ENCODE measurements at places on chromosomes 5 and 9. TPM values are rescaled to one million over a fixed set of nuclear protein-coding genes. Genes with fewer than 3 reads are reported as not detected.

DNA sequence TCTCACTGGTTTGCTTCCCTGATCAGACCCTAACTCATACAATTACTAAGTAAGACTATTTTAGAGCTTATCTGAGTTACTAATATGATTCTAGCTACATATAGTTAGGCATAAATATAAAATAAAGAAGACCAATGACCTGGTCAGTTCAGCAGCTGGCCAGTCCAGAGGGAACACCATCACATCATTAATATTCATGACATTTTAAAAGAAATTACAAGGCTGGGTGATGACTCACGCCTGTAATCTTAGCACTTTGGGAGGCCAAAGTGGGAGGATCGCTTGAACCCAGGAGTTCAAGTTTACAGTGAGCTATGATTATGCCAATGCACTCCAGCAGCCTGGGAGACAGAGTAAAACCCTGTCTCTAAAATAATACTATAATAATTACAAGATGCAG, 37.0 kb upstream of the CDC42SE2 start:
- no peak for DNase-seq
- no peak overlapping the region for H3K4me3 ChIP-seq
- H3K4me1 ChIP-seq = no peaks in the 10 kb centered on the region
- no peak overlapping the region for H3K27ac ChIP-seq

DNA sequence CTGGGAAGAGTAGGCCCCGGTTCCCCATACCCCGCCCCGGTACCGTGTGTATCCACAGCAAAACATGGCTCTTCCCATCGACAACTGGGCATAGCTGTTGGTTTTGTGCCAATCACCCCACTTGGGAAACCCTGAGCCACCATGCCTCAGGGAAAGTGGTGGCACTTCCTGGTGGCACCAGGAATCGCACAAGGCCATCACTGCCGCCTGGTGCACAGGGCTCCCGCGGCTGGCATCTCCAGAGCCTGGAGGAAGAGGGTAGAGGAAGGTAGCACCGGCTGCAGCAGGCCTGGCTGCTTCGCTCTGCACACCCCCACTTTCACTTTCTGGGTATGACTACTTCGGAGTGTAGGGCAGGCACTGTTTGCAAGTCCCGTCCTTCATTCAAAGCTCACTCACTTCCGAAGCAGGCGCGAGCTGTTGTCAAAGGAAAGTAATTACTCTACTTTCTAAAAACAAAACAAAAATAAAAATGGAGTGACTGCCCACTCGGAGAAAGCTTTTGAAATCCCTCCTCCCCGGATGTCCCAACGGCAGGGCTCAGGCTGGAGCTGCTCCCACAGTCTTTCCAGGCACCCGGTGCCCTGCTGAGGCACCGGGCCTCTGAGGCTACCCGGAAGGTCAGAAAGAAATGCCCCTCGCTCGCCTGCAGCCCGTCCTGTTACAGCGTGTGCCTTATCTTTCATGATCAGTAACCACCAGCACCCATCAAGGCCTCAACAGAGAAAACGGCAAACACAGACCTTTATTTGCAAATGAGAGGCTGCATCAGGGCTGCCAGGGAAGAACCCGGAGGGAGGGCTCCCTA, 2.0 kb downstream of the BRD3 start:
- no peaks in the 10 kb centered on the region for H3K36me3 ChIP-seq
- H3K27me3 ChIP-seq = peaks cover 18% of the 10 kb centered on the region
- H3K4me1 ChIP-seq = peaks cover 16% of the 10 kb centered on the region
- peak; percentile 99 for DNase-seq
- H3K4me3 ChIP-seq = peak overlapping the region; percentile 87

GRCh38 chr5:42970636-42971559, 69.2 kb downstream of the ANXA2R start:
- no peak overlapping the region for H3K27ac ChIP-seq
- no peak for DNase-seq
- no peaks in the 10 kb centered on the region for H3K36me3 ChIP-seq
- no peaks in the 10 kb centered on the region for H3K4me1 ChIP-seq

DNA sequence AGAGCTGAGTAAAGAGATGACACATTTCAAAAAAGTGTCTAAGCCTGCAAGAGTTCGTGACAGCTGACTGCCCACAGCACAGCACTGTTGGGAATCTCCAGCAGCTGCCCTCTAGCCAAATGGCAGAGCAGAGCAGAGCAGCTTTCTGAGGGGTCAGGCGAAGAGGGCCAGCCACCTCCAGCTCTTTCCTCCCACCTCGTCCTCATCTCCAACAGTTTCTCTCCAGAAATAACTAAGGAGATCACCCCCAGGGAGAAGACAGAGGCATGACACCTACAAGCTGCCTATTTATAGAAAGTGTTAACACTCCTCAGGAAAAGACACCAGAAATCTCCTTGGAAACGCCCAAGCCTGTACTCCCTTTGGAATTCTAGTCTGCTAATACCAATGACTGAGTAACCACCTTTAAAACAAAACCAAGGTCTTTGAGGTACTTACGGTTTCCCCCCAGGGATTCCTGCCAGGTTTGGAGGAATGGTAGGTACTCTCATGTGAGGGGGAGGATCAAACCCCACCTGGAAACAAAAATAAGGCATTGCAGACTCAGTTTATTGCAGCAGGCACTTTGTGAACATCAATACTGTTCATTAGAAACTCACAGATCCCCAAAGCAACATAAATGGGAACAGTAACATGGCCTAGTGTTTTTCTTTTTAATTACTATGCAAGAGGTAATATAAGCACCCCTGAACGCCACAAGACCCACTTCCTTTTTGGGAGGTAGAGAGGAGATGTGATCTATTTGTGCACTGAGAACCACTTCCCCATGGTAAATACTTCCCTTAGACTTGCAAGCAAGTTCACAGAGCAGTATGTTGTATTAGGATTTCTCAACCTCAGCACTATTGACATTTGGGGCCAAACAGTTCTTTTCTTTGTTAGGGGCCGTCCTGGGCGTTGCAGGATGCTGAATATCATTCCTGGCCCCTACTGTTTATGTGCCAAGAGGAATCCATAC, 79.3 kb downstream of the TLE1 start:
- DNase-seq = peak; percentile 86
- peaks cover 13% of the 10 kb centered on the region for H3K4me1 ChIP-seq
- peak overlapping the region; percentile 41 for H3K27ac ChIP-seq
- H3K36me3 ChIP-seq = peaks cover 2% of the 10 kb centered on the region
- no peak overlapping the region for H3K4me3 ChIP-seq

Gene IARS1
- total RNA-seq = 491 TPM

Gene PHYHD1
- 7.6 TPM for total RNA-seq

Gene EXOC3
- total RNA-seq = 49.2 TPM

GRCh38 chr5:139655727-139656271, 7.7 kb downstream of the CXXC5 start:
- H3K27me3 ChIP-seq = no peaks in the 10 kb centered on the region
- H3K36me3 ChIP-seq = peaks cover 5% of the 10 kb centered on the region
- peak overlapping the region; percentile 26 for H3K4me3 ChIP-seq
- H3K4me1 ChIP-seq = peaks cover 89% of the 10 kb centered on the region

Gene OR13F1
- not detected for total RNA-seq

Gene SMIM33
- not detected for total RNA-seq

DNA sequence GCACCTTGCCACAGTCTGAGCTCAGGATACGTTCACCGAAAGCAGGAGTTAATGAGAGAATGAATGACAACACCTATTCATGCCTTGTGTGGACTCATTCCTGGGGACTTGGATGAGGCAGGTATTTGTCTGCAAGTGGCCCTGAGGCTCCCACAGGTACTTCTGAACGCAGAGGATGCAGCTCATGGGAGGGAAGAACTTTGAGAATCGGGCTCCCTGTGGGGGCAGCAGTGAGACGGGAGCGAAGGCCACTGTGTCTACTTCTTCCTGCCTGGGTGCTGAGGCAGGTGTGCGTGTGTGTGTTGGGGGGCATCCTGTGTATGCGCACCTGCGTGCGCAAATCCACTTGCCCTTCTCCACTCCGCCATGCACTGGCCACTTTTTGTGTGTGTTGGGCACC, 42.2 kb downstream of the PTPN3 start:
- peaks cover 5% of the 10 kb centered on the region for H3K4me1 ChIP-seq
- H3K27me3 ChIP-seq = no peaks in the 10 kb centered on the region
- no peak overlapping the region for H3K27ac ChIP-seq

- no peak overlapping the region for H3K4me3 ChIP-seq
- no peak for DNase-seq
- no peaks in the 10 kb centered on the region for H3K36me3 ChIP-seq
- H3K27ac ChIP-seq = no peak overlapping the region
These were observed 157.1 kb downstream of the ATP10B start for GRCh38 chr5:160694896-160695295.

GRCh38 chr5:179250561-179251225, 94.6 kb downstream of the ADAMTS2 start:
- peaks cover 8% of the 10 kb centered on the region for H3K36me3 ChIP-seq
- no peak for DNase-seq
- H3K4me1 ChIP-seq = peaks cover 8% of the 10 kb centered on the region
- no peaks in the 10 kb centered on the region for H3K27me3 ChIP-seq
- H3K4me3 ChIP-seq = no peak overlapping the region

- DNase-seq = peak; percentile 44
- no peaks in the 10 kb centered on the region for H3K27me3 ChIP-seq
- H3K4me3 ChIP-seq = no peak overlapping the region
- no peak overlapping the region for H3K27ac ChIP-seq
- no peaks in the 10 kb centered on the region for H3K36me3 ChIP-seq
- no peaks in the 10 kb centered on the region for H3K4me1 ChIP-seq
These were observed 42.1 kb upstream of the MAST4 start for GRCh38 chr5:66553916-66554575.

DNA sequence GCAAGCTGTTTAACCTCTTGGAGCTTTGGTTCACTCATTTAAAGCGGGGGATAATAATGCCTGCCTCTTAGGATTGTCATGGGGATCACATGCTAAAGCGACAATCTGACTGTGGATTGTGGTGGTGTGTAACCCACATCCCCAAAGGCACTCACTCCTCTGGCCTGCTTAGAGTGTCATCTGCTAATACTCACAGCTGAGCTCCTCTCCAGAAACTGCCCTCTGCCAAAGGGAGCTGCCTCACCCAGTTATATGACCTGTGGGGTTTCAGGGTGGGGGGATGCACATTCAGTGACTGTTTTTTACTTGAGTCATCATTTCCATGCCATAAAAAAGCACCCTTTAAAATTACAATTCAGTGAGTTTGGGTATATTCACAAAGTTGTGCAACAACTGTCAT, 110.0 kb upstream of the SPOCK1 start:
- H3K4me1 ChIP-seq = peaks cover 8% of the 10 kb centered on the region
- no peak overlapping the region for H3K27ac ChIP-seq
- peak; percentile 55 for DNase-seq
- no peak overlapping the region for H3K4me3 ChIP-seq
- H3K27me3 ChIP-seq = no peaks in the 10 kb centered on the region
- H3K36me3 ChIP-seq = no peaks in the 10 kb centered on the region

DNA sequence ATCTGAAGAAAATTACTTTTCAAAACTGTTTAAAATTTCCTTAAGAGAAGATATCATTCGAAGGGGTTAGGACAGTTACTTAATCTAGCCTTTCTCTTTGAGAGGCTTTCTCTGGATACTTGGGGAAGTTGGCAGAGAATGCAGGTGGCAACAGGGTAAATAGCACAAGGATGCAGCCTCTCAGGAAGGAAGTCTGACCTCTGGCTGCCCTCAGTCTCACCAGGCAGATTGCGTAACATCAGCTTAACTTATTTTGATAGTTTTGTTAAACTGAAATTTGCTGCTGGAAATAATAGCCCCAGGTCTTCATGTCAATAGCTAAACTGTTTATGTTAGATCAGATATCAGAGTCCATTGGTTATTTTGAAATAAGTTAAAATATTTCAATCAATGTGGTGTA, 20.4 kb downstream of the CCDC192 start:
- no peaks in the 10 kb centered on the region for H3K36me3 ChIP-seq
- H3K27ac ChIP-seq = no peak overlapping the region
- DNase-seq = no peak
- H3K4me3 ChIP-seq = no peak overlapping the region

- no peak for DNase-seq
- H3K4me1 ChIP-seq = no peaks in the 10 kb centered on the region
- H3K27me3 ChIP-seq = no peaks in the 10 kb centered on the region
- no peak overlapping the region for H3K27ac ChIP-seq
- H3K36me3 ChIP-seq = no peaks in the 10 kb centered on the region
These were observed 735.6 kb upstream of the RIOK2 start for GRCh38 chr5:97918620-97919019.
